ENCODE measurements at places on chromosomes 6 and 20.

DNA sequence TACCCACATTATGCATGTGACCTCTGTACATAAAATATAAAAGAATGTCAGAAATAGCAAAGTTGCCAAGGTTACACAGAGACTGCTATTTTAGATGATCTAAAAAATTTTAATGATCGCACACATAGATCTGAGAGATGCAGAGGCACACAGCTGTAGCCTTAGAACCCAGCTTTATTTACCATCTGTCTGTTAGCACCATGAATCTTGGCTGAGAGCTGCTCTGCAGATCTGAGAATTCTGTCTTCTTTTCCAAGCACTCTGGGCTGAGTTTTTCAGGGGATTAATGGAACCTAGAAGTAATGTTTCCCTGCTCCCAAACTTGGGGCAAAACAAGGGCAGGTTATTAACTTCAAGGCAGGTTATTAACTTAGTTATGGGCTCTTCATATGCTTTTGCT is 248.7 kb upstream of the JAG1 start:
- DNase-seq = no peak

DNA sequence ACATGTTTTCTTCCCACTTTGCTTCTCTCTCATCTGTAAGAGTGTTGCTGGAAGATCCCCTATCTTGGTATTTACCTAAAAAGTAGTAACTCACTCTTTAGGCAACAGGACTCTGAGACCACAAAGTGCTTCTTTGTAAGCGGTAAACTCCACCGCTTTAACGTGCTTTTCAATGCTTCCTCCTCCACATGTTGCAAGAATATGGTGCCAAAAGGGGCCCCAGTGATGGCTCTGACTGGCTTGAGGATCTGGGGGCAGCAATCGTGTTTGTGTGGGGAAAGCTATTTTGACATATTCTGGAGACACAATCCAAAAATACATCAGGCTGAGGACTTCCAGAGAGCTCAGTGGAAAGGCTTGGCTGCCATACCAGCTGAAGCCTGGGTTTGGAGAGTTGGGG is 12.4 kb upstream of the CPNE5 start:
- DNase-seq = no peak

GRCh38 chr6:3625980-3626563 is 125.4 kb downstream of the PXDC1 start:
- DNase-seq = no peak

DNA sequence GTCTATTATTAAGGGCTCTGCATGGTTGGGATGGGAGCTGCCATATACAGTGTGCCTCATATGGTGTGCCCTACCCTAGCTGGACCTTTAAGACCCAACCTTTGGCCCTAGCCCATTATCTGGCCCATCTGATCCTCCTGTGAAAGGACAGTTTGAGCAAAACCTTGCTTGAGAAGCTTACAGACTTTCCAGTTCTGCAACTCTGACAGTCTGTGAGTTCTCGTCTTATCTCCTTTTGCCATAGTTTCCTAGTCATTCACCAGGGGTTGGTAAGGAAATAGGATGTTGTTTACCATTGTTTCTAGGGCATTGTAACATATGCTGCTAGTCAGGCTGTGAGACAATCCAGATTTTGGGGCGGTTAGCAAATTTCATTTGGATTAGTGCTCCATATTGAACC is 17.2 kb downstream of the CTNNBL1 start:
- DNase-seq = no peak

DNA sequence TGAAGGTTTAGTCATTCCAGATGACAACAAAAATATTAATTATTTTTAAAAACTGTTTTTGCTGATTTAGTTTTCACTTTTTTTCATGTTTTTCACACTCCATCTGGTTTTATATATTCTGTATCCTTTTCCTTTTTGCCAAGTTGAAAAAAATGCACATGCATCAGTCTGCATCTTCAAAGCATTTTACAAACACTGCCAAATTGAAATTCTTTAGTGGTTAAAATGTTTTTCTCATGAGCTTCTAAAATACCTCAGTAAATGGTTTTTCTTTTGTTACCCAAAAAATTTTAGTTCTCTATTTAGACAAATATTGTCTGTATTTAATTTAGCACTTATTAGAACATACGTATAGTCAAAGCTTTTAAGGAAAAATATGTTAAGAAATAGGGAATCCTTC is 386.9 kb upstream of the HSF2 start:
- no peak for DNase-seq

GRCh38 chr20:46767127-46767761 is 57.8 kb downstream of the SLC2A10 start:
- DNase-seq = peak; percentile 39

DNA sequence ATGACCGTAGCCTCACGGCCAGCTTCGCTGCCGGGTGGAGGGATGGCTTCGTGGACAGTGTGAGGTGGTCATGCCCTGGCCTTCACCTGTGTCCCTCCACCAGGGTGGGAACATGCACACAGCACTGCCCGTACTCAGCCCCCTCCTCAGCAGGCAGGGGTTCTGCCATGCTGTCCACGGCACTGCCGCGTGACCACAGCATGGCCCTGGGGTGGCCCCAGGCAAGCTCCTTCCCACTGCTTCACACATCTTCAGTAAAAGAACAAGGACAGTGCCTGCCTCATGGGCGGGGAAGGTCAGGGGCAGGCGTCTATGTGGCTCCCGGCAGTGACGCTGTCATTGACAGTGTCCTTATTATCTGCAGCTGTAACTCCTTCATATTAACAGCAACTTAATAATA is 205.9 kb downstream of the TAF4 start:
- DNase-seq = no peak

DNA sequence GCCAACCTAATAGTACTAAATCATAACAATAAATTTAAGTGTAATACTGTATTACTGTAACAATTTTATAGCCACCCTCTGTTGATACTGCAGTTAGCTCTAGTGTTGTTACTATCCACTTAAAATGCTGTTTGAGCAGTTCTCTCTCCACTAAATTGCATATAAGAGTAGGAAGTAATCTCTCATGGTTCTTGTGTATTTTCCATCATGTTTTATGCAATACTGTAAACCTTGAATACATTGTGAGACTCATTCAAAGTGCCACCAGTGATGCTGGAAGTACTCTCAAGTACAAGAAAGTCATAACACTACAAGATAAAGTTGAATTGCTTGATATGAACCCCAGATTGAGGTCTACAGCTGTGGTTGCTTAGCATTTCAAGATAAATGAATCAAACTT is 65.5 kb downstream of the WASF1 start:
- no peak for DNase-seq

All from CD4-positive, CD25-positive, alpha-beta regulatory T cell (primary cell).